Activated T-cell treated with anti-CD3 and anti-CD28 coated beads, Interleukin-2, amount 50 U/mL, for 4 hours (primary cell): ENCODE measurements at places on chromosomes 4 and X.

DNA sequence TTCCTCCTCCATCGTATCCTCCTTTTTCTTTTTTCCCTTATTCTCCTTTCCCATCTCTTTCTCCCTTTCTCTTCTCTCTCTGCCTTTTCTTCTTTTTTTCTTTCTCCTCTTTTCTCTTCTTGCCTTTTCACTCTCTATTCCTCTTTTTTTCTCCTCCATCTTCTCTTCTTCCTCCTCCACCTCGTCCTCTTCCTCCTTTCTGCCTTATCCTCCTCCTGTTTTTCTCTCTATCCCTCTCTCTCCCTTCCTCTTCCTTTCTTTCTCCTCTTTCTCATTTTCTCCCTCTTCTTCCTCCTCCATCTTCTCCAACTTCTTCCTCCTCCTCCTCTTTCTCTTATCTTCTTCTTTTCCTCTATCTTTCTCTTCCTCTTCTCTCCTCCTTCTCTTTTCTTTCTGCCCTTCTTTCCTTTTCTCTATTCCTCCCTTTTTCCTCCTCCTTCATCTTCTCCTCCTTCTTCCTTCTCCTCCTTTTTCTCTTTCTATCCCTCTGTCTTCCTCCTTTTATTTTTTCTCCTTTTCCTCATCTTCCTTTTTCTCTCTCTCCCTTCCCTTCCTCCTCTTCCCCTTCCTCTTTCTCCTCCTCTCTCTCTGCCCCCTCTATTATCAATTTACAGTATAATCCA is 269.1 kb downstream of the DHRSX start:
- DNase-seq: no peak

DNA sequence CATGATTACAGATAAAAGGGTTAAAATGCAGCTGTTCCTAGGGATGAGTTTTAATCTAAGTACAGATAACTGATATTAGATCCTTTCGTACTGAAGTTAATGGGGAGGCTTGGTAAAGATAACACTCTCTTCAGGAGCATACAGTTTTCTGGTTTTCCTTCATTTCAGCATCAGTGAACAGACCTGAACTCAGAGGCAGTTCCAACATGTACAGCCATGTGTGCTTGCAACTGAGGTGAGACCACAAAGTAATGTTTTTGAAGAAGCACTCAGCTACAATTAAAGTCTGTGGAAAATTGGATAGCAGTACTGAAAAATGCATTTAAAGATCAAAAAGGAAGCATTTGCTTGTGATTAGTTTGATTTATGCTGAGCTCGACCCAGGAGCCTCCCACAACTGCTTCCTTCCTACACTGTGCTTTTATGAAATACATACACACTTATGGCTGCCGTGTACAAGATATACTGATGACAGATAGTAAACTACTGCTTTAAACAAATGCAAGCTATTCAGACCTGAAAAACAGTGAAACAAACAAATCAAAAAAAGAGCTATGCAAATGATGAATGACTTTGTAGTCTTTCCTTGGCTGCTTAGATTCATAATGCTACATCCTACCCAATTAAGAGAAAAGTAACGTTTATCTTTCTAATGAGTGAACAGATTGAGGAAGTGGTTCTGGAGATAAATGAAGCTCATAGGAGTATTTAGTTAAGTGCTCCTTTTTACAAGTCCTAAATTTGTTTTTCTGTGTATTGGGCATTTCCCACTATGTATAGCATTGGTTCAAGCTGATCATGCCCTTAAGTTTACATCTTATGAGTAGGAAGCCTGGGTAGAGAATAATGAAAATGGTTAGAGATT is 68.4 kb downstream of the PDLIM5 start:
- no peak for DNase-seq

GRCh38 chr4:153750197-153750817 is 9.5 kb downstream of the RNF175 start:
- peak; percentile 42 for DNase-seq

DNA sequence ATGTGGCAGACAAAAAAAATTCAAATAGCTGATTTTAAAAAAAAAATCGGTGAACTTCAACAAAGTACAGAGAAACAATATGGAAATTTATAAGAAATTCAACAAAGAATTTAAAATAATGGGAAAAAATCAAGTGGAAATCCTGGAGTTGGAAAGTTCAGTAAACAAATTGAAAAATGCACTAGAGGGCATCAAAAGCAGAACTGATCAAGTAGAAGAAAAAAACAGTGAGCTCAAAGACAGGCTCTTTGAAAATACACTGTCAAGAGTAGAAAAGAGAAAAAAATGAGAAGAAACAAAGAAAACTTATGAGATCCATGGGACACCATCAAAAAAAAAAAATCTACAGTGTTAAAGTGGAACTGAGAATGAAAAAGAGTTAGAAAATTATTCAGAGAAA is 19.6 kb upstream of the FRG1 start:
- DNase-seq: no peak

DNA sequence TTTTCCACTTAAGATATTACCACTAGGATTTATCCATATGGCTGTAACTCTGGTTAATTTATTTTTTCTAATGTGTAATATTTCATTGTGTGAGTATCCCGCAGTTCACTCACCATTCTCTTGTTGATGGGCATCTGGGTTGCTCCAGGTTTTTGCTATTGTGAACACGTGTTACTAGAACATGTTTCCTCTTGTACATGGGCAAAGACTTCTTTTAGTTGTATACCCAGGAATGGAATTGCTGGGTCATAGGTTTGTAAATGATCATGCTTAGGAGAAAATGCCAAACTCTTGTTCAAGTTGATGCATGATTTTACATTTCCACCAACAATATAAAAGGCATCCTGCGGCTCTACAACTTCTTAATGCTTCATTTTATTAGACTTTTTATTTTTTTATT is 26.8 kb downstream of the SYNPO2 start:
- no peak for DNase-seq
